ENCODE measurements at places on chromosomes 2 and 18.

- no peak for DNase-seq
These were observed 900.5 kb upstream of the CRIM1 start for GRCh38 chr2:35454966-35455638.

DNA sequence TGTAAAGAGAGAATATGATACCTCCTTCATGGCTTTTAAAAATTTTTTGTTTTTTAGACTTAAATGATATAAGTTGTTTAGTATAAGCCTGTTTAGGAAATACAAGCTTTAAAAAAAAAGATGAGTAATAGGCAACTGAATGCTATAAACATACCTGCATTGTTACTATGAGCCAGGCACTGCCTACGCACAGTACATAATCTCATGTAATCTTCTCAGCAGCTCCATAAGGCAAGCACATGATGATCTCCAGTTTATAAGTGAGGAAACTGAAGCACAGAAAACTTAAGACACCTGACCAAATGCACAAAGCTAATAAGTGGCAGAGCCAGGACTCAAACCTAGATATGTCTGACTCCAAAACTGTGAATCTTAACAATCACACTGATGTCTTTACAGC, 156.3 kb upstream of the SLC1A4 start:
- no peak for DNase-seq

GRCh38 chr2:19367326-19367725, 8.9 kb upstream of the OSR1 start:
- no peak for DNase-seq

DNA sequence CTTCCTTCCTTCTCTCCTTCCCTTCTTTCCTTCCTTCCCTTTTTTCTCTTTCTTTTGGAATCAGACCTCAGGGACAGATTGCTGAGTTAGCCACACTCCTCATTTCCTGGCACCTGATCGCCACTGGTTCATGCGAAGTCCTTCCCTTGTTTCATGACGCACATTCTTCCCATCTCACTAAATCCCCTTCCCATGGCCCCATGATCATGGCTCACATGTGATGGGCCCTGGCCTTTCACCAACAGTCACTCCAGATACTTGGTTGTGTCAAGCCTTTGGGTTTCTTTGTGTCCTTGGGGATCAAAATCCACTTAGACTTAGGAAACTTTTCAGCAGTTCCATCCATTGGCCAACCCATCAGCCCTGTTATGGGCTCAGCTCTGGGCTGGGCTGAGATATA, 23.8 kb upstream of the ASPRV1 start:
- no peak for DNase-seq

GRCh38 chr2:144548088-144548487, 28.2 kb upstream of the ZEB2 start:
- DNase-seq: no peak

DNA sequence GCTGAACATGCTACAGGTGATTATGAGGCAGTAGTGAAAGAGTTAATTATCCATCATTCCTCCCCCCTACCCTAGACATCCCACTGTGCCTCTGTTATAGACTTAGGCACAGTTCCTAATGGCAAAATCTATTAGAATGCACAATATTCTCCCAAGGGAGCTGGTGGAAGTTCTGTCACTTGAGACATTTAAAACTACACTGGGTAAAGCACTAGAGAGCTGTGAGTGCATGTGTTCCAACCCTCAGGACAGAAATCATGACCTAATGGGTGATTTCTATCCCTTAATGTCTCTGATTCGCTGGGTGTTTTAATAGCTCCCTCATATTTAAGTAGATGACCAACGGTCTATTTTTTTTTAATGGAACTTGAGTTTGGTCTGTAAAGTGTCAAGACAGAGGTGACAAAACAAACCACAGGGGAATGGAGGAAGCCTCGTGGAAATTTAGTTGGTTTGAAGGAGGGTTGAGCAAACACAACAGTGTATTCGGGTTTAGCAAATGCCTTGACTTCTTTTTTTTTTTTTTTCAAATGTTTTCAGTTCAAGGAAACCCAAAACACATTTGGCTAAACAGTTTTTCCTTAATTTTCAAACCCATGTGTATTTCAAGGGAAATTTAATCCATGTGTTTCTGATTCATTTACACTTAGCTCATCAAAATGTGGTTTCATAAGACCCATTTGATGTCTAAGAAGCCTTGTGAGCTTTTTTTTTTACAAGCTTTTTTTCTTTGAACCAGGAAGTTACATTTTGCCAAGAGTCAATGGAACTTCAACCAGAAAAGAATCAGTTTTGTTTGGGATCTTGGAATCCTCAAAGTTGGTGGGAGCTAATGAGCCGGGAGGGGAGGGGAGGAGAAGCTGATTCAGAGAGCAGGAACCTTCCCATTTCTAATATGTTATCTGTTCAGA, 665.1 kb upstream of the ZEB2 start:
- DNase-seq: no peak

- no peak for DNase-seq
These were observed 69.3 kb downstream of the TMEM247 start for GRCh38 chr2:46548521-46549144.
